ENCODE measurements at places on chromosomes 16 and 17.

DNA sequence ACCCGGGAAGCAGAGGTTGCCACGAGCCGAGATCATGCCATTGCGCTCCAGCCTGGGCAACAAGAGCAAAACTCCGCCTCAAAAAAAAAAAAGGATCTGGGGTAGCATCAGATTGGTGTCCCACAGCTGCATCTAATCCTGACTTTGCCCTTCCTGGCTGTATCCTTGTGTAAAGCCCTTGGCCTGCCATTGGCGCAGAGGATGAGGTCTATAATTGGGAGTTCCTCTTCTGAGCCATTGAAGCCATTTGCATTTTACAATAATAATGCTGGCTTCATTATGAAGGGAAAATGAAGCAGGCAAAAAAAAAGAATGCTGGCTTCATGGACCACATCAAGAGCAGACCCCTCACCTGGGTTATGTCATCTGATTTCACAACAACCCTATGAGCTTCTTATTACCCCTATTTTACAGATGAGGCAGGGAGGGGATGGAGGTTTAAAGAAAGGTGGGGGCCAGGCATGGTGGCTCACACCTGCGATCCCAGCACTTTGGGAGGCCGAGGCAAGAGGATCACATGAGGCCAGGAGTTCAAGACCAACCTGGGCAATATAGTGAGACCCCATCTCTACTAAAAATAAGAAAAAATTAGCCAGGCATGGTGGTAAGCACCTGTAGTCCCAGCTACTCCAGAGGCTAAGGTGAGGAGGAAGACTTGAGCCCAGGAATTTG, 1.2 kb upstream of the LITAFD start:
- no peak for DNase-seq

GRCh38 chr16:23194497-23195221, 12.1 kb downstream of the SCNN1G start:
- no peak for DNase-seq

DNA sequence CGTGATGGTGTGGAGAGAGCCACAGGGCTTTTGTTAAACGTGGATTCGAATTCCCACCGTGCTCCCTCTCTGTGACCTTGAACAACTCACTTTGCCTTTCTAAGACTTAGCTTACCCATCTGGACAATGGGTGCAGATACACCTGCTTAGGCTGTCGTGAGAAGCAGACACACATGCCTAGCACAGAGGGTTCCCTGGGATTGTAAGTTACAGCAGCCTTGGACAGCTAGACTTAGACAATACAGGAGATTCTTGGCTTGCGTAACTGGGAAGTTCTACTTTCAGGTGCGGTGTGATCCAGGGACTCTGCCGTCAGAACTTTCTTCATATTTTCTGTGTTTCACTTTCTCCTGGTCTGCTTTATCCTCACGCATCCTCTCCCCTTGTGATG, 127.0 kb downstream of the ABCC1 start:
- DNase-seq = no peak

- DNase-seq = no peak
Measured at GRCh38 chr17:72338304-72338703, 217.5 kb downstream of the SOX9 start.

GRCh38 chr17:77505181-77505639, 364.4 kb downstream of the SEC14L1 start:
- DNase-seq = no peak

DNA sequence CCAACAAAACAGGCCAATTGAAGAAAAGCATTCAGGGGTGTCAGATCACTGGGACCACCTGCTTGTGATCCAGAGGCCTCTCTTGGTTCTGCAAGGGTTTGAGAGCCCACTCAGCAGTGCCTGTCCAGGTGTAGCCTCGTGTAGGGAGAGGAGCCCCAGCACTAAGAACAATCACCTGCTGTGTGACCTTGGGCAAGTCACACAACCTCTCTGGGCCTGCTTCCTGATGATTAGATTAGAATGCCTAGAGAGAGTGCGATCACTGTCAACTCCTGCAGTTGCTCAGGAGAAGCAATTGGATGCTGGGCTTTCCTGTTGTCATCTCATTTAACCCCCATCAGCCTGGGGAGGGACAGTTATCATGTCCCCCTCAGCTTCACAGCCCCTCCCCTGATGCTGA, 10.2 kb downstream of the DLX3 start:
- no peak for DNase-seq

DNA sequence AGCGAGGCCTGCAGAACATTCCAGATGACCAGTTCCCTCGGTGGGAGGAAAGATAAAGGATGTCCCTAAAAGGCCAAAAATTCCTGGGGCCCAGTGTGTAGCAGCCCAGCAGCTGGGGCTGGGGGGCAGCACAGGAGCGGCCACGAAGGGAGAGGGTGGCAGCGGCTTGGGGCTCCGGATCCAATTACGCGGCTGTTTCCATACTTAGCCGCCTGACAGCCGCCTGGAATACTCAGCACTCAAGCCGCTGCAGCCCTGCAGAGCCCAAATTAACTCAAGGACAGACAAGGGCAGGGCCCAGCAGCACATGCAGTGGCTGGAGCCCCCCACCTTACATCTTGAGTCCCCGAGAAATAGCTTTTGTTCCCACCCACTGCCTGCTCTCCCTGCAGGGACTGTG, 1.3 kb downstream of the SRL start:
- no peak for DNase-seq

DNA sequence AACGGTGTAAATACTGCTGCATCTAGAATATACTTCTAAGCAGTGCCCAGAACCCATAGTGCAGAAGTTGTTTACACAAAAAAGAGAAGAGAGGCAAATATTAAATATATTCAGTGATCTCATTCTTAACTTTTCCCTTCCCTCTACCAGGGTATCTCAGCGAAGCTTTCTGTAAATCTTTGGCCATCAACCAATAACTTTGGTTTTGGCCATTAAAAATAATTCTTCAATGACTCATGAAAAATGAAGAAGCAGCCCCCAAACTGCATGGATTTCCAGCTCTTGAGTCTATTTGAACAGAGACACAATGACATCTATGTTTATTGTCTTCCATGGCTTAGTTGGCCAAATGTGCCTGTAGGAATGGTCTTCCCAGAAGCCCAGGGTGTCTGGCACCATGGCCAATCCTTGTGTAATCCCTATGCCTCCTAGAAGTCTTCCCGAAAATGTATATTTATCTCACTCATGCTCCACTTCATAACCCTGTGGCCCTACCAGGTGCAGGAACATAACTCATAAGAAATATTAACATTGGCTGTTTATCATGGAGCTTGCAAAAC, 646.6 kb downstream of the TOX3 start:
- DNase-seq = no peak

DNA sequence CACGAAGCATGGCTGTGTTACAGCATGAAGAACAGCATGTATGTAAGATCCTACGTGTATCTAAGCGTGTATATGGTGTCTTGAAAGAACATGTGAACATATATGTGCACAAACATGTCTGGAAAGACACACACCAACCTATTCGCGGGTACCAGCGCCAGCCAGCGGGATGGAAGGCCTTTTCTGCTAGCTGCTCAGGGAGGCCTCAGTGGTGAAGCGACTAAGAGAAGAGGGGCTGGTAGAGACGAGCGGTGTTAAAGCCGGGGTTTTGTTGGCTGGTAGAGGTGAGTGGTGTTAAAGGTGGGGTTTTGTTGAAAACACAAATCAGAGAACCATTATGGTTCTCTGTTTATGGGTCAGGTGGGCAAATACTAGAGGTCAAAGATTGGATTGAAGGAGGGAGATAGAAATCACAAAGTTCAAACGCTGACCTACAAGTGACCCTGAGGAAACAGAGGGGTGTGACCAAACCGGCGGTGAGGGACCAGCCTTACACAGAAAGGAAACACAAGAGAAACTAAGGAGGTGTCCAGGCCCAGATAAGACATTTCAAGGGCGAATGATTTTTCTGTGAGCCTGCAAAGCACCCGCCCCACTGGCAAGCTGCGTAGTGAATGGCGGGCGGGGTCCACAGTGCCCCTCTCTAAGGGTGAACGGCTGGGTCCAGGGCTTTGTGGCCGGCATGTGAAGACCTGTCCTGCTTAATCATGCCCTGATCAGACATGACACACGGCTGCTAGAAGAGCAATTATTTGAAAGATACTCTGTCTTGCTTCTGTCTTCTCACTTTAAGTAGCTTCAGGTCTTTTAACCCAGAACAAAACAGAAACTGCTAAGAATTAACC, 8.1 kb downstream of the ZCCHC14 start:
- no peak for DNase-seq

DNA sequence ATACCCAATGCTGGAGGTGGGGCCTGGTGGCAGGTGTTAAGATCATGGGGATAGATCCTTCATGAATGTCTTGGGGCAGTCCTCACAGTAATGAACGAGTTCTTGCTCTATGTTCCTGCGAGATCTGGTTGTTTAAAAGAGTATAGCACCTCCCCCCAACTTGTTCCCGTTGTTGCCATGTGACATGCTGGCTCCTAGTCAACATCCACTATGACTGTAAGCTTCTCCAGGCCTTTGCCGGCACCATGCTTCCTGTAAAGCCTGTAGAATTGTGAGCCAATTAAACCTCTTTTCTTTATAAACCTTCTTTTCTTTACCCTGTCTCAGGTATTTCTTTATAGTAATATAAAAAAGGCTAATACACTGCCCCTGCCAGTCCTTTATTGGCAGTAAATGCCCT, 33.3 kb downstream of the RANBP10 start:
- no peak for DNase-seq

DNA sequence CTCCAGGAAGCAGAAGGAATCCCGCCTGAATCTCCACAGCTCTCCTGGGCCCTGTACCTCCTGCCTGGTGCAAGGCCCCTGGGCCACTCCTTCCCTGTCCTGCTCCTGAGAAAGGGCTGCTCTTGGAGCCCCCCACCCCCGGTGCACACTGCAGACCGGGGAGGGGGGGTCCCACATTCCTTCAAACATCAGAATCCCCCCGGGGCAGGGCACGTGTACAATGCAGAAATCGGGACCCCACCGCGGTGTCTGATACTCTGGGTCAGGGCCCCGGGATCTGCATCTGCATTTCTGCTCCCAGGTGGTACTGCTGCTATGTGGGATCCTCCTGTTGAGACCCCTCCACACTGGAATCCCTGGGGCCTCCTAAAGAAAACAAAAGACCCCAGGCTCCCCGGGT, 99.5 kb upstream of the GSE1 start:
- no peak for DNase-seq

GRCh38 chr16:71851746-71852145, 6.0 kb downstream of the ATXN1L start:
- DNase-seq = no peak

DNA sequence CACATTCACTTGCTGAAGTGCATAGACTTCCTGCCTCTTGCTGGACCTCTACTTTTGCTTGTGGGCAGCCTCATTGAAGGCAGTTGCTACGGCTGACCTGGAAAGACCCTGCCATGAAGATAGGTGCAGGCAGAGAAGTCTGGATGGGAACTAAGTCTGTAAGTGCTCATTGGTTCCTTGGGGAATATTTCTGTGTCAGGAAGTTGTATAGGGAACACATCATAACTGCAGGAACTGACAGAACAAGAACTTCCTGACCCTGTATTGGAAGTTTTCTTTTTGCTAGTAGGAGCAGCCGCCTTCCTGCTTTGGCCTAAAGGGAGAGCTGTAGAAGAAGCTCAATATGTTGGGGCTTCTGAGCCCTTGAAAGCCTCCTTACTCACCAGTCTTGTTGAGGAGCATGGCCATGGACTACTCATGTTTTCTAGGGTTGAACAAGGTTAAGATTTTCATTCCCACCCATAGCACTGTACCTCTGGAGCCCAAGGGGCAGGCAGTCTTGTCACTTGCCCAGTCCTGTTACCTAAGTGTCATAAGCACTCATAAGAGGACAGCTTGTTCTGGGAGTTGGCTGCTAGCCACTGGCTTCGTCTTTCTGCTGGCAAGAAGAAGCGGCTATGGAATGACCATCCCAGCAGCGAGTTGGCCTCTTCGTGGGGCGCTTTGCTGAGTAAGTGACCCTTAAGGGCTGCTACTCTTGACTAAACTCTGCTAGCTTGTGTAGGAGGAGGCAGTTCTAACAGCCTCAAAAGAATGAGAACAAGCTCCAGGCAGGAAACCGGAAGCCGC, 7.2 kb downstream of the UBFD1 start:
- DNase-seq = peak; percentile 1

DNA sequence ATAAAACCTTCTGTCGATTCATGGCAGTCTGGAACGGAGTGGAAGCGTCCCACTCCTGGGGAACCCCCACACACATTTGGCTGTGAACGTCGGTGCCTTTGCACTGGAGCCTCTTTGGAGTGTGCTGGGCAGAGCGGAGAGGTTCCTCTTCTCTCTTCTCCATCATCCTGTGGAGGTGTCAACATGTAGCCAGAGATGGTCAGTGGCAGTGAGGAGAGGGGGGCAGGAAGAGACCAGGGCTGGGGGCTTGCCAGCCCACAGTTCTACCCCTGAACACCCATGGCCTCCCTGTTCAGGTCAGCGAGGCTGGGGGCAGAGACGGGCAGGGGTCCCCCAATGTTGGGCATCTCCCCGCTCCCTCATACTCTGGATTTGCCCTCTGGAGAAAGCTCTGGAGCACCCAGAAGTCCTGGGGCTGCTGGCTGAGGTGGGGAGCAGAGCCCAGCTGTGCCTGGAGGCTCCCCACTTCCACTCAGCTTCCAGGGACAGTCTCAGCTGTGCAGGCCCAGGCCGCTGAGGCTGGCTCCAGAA, 223.7 kb downstream of the SEC14L1 start:
- no peak for DNase-seq

DNA sequence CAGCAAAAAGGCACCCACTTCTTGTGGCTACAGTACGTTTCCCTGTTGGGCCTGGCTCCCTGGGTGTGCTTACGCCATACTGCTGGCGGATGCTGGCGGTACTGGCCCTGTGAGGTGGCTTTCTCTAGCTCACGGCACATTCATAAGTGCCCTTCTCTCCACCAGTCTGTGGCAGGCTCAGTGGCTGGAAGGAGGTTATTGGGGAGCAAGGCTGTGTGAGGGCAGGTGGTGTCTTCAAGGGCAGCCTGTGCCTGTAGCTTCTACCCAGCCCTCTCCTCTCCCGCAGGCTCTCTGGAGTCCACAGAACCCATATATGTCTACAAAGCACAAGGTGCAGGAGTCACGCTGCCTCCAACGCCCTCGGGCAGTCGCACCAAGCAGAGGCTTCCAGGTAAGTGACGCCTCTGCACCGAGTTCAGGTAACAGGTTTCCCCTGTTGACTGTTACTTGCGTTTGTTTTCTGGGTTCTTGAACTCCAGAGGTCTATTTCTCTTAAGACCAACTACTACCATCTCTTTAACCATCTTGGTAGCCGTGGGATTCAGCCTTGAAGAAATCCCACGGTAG, 20.6 kb downstream of the NTAN1 start:
- no peak for DNase-seq

DNA sequence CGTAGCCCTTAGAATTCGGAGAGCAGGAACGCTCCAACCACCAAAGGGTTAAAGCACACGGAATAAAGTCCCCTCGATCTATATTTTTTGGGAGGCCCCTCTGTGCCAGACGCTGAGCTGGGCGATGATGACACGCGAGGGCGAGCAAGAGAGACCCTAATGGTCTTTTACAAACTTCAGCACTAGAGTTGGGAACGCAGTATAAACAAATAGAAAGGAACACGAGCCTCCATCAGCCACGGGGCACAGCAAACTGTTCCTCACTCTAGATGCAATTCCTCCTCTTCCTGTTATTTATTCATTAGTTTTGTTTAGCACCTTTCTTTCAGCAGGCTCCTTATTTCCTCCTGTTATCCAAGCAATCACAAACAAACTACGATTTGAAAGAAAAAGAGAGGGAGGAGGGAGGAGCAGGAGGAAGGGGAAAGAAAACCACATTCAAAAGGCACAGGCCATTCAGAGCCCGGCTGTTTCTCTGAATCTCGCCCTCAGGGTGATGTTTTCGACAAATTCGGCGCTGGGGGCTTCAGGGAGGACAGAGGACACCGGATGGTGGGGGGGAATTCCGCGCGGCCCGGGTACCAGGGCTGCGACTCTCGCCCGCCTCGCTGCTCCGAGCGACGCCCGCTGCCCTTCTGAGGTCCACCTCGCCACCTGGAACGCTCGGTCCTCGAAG, 1.6 kb downstream of the TOX3 start:
- DNase-seq = no peak

- DNase-seq = peak; percentile 18
Measured at GRCh38 chr16:74667255-74667700, 601 bp upstream of the RFWD3 start.
